GM23248 (cell line): ENCODE measurements at places on chromosomes 4 and X. TPM values are rescaled to one million over a fixed set of nuclear protein-coding genes. Genes with fewer than 3 reads are reported as not detected.

CPLX1 gene
- not detected in 2 replicates for polyA plus RNA-seq

PPP1R2C gene
- polyA plus RNA-seq = not detected in 2 replicates

F9 gene
- polyA plus RNA-seq = not detected in 2 replicates

TMEM255A gene
- polyA plus RNA-seq = not detected in 2 replicates

RAB39B gene
- polyA plus RNA-seq = 1.1 and 1.9 TPM in 2 replicates

TKTL2 gene
- not detected in 2 replicates for polyA plus RNA-seq

MBNL3 gene
- 0.57 and 0.88 TPM in 2 replicates for polyA plus RNA-seq
